ENCODE measurements at places on chromosomes 16 and 17.

DNA sequence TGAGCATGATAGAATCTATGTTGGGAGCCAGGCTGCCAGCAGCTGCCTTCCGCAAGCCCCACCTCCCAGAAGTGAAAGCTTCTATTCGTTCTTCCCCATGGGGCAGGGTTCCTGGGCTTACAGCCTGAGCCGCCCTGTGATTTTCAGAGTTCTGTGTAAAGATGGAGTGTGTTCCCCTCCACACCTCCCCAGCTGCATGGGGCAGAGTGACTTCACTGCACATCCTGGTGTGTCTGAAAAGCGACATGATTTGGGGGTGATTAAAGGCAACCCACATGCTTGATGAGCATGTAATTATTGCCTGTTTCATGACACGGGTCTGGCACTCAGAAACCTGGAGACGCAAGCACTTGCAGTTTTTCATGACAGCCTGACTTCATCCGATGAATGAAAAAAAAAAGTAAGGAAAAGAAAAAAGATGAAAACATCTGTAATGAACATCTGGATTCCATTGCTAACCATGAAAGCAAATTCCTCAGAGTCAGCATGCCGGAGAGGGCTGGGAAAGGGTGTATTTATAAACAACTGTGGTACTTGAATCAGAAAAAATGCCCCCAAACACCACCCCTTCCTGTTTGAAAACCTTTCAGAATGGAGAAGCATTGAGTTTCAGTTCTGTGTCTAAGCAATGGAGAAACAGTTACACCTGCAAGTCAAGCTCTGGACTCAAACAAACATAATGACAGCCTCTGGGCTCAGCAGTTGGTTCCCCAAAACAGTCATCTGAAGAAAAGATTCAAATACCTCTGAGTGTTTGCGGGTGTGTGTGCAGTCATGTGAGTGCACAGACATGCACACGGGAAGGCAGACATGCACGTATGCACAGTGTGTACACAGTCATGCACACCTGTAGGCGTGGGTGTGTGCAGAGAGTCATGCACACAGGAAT is 266.0 kb downstream of the ENGASE start:
- no peak for DNase-seq

DNA sequence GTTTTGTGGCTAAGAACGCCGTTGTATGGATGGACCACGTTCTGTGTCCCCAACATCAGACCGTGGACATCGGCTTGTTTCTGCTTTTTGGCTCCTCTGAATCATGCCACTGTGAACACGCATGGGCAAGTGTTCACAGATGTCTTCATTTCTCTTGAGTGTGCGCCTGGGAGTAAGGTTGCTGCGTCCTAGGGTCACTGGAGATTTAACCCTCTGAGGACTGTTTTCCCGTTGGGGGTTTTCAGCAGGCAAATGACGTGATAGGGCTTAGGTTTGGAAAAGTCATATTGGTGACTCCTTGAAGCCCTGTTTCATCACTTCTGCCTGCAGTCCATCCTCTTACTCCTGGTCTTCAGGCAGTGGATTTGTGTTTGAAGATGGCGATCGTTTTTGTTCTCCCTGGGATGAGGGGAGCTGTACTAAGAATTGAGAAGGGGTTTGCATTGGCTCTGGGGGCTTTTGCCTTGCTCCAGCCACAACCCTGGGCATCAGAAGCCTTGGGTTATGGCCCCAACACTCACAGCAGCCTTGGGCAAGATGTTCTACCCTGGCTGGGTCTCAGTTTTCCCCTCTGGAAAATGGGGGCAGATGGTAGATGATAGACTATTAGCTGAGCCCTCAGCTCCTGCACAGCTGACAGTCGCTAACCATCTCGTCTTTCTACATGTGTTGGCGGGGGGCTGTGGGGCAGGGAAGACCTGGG is 67.2 kb upstream of the CIBAR2 start:
- no peak for DNase-seq

DNA sequence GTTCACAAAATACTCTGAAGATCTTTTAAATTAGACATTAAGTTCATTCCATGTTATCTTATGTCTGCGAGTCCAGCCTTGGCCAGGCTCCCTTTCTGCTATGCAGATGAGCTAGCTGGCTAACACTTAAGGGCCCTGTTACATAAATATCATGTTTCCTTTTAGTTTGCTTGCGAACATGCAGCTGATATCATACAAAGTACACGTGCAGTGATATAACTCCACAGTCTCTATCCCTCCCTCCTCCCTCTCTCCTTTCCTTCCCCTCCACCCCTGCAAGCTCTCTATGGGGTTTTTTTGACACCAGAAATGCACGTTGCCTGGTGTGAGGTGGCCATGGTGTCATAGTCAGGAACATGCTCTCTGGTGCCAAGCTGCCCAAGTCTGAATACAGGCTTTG is 46.1 kb downstream of the ARHGAP17 start:
- DNase-seq = no peak

DNA sequence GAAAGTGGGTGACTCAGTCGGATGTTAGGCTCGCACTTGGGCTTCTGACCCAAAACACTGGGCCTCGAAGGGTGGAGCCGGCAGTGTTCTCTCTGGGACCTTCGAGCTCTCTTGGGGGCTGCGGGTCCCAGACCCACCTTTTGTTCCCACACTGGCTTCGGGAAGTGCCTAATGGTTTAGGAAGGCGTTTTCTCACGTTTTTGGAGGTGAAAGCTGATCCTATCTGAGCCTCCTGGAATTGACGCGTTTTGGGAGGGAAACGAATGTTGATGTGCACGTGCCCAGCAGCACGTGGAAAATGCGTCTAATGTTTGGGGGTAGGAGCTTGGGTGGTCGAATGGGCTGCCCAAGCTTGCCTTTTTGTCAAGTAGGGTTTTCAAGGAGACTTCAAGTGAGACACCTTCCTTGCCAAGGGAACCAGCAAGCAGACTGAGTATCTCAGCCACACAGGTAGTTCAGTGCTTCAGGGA is 666 bp downstream of the HGS start:
- no peak for DNase-seq

DNA sequence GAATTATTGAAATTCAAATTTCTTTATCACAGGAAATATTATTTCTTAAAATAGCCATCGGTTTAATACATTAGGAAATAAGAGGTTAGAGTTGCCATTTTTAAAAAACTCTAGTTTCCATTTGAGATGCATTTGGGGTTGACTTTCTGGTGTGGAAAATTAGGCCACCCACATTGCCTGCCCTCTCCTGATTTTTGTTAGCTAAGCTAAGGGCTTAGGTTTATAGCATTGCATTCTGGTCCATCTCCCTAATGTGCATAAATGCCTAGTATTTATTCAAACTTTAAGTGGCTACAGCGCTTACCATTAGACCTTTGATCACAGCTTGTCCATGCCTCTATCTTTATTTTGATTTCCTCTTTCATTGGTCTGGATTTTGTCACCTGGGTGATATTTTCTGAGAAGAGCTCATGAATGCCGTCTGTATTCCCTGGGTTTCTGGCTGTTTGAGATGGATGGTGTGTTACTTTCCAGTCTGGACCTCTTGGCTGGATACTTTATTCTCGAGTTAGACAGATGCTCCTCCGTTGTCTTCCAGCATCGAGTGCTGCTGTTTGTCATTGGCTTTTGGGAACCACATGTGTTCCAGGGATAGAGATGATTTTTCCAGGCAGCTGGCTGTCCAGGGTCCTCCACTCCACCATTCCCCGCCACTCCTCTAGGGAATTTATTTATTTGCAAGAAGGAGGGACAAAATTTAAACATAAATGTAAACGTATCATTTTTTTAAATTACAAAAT is 120.3 kb downstream of the KATNIP start:
- no peak for DNase-seq

- no peak for DNase-seq
Measured at GRCh38 chr16:89020068-89020924, 43.3 kb upstream of the CBFA2T3 start.

DNA sequence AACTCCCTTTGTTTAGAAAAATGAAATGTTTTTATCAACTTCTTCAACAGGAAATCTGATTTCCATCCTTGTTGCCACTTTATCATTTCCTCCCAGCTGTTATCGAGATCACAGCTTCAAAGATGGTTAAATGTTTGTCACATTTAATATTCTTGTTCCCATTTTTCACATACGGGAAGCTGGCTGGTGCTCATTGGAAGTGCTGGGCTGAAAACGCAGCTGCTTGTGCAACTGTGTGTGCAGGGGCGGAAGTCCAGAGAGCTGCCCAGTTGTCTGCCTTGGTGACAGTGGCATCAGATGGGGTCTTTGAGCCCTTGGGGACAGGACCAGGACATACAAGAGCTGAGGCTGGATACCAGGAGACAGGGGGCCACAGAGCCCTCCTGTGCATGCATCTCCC is 549.2 kb upstream of the CDH11 start:
- no peak for DNase-seq

- no peak for DNase-seq
Measured at GRCh38 chr16:1430214-1430758, 592 bp upstream of the PERCC1 start.

DNA sequence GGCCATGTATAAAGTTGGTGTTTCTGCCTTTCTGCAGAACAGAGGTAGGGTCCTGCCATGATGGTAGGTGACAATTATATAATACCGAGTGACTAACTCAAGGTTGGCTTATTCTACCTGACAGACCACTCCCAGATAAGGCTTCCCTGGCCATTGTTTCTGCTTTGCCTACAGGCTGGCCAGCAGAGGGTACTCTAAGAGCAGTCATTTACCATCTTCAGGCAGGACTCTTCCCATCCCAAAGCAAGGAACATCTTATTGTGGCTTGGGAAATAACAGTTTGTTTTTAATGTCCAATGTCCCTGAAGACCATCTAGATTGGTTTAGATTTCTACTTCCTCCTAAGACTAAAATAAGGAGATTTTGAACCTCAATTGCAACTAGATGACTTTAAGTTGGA is 74.1 kb downstream of the SNX11 start:
- DNase-seq = no peak

DNA sequence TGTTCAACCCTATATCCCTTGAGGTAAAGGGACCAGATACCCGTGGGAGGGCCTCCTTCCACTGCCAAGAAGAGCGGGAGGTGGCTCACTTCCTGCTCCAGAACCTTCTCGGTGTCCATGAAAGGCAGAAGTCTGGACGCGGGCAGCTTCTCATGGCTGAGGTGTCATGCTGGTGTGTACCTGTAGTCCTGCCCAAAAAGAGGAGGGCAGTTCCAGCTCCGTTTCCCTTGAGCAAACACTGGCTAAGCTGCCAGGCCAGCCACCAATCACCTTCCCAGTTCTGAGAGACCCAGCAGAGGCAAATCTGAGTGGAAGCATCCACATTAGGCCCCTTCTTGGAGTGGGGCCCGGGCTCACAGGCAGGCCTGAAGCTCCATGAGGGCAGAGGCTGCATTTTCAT is 5.6 kb downstream of the TMEM11 start:
- DNase-seq = no peak

GRCh38 chr17:50189550-50190292 is 11.7 kb downstream of the COL1A1 start:
- DNase-seq = no peak

DNA sequence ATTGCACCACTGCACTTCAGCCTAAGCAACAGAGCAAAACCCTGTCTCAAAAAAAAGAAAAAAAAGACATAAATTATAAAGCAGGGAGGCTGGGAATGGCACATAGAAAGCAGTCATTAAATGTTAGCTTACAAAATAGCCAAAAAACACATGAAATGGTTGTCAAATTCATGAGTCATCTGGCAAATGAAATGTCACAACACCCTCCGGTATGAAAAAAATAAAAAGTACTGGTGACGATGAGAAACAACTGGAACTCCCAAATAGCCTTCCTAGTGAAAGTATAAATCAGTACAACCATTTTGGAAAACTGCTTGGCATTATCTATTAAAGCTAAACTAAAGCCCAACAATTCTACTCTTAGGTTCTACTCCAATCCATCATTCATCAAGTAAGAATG is 3.5 kb upstream of the KATNB1 start:
- no peak for DNase-seq

DNA sequence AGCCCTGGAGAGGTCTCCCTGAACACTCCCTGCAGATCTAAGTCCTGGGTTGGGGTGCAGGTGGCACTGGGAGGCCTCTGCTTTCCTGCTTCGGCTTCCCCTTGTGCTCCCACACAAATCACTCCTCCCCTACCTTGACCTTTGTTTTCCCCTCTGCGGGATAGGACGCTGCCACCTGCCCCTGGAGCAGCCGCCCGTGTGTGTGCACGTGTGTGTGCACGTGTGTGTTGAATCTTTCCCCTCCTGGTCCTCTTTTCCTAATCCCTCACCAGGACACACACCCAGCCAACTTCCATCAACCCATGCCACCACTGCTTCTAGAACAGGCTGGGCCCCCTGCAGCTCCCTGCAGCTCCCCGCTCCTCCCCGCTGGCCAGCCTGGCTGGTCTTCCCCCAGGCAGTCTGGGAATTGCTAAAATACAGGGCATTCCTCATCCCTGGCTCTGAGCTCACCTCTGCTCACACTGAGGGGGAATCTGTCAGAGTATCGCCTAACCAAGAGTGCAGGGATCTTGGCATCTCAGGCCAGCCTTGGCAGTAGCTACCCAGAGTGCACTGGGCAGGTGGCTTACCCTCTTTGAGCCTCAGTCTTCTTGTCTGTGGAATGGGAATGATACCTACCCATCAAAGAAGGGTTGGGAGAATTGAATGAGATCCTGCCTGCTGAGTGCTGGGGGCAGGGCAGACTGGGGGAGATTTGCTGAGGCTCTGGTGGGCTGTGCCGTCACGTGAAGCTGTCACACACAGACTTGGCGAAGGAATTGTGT is 198.5 kb downstream of the NTN1 start:
- DNase-seq = no peak

- no peak for DNase-seq
Measured at GRCh38 chr17:38851434-38851833, 2.1 kb downstream of the RPL23 start.

- no peak for DNase-seq
Measured at GRCh38 chr17:49984283-49984682, 10.7 kb downstream of the DLX3 start.

- no peak for DNase-seq
Measured at GRCh38 chr16:12468552-12468951, 335.1 kb downstream of the CPPED1 start.

DNA sequence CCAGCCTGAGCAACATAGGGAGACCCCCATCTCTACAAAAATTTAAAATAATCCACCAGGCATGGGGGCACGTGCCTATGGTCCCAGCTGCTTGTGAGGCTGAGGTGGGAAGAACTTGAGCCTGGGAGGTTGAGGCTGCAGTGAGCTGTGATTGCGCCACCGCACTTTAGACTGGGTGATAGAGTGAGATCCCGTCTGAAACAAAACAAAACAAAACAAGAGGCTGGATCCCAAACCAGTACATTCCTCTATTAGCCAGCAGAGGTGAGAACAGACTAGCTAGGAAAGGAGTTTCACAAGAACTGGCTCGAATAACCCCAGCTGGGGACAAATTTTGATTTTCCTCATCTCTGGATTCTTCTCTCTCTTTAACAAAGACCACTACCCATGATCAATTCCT is 366.7 kb upstream of the ZFHX3 start:
- no peak for DNase-seq
